Activated CD4-positive, alpha-beta T cell treated with anti-CD3 and anti-CD28 coated beads, Interleukin-2, amount 10 ng/mL, durations not matched to agents 24 days and 14 days (primary cell): ENCODE measurements at places on chromosomes 12 and 14. TPM values are rescaled to one million over a fixed set of nuclear protein-coding genes. Genes with fewer than 3 reads are reported as not detected.
A peak's percentile ranks its signal among the peaks of the same experiment; 100 is the strongest.

DNA sequence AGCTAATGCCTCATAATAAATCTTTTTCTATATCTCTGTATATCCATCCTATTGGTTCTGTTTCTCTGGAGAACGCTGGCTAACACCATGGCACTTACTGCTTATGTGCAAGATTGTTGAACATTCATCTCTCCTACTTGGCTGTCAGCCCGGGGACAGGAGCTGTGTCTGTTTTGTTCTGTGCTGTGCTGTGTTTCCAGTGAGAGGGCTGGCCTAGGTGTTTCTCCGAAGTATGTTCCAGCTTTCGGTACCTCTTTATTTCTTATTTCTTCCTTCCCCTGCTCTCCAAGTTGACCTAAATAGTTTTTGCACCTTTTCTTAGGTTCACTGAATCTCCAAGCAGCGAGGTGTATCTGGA is 18.8 kb upstream of the NR4A1 start:
- H3K4me3 ChIP-seq: peak overlapping the region; percentile 81
- H3K27ac ChIP-seq: peak overlapping the region; percentile 70
- no peaks in the 10 kb centered on the region for H3K36me3 ChIP-seq
- H3K4me1 ChIP-seq: peaks cover 35% of the 10 kb centered on the region

GRCh38 chr14:36656687-36657398 is 4.8 kb upstream of the PAX9 start:
- H3K4me3 ChIP-seq: no peak overlapping the region
- H3K4me1 ChIP-seq: peaks cover 7% of the 10 kb centered on the region
- H3K27me3 ChIP-seq: peaks cover 88% of the 10 kb centered on the region
- peak; percentile 57 for DNase-seq
- H3K27ac ChIP-seq: peak overlapping the region; percentile 67
- peaks cover 6% of the 10 kb centered on the region for H3K36me3 ChIP-seq

Gene GPD1
- total RNA-seq: 0.62 and 0.91 TPM in 2 replicates

Gene PLD4
- total RNA-seq: 0.07 and 0.21 TPM in 2 replicates

Gene FAM181A
- not detected in 2 replicates for total RNA-seq

DNA sequence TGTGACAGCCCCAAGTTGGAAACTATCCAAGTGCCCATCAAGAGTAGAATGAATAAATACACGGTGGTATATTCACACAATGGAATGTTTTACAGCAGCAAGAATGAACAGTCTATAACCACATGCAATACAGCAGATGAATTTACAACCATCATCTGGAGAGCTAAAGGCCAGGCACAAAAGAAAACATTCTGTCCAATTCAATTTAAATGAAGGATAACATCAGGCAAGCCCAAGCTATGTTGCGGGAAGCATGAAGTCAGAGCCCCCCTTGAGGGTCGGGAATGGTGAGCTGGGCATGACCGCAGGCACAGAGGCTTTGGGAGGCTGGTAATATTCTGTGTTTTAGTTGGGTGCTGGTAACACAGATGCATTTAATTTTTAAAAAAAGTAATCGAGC is 76.0 kb downstream of the SYNE3 start:
- H3K27me3 ChIP-seq: no peaks in the 10 kb centered on the region
- H3K27ac ChIP-seq: no peak overlapping the region
- H3K4me3 ChIP-seq: no peak overlapping the region
- peaks cover 61% of the 10 kb centered on the region for H3K36me3 ChIP-seq
- H3K4me1 ChIP-seq: peaks cover 3% of the 10 kb centered on the region

Gene ETFBKMT
- total RNA-seq: 0.52 and 0.84 TPM in 2 replicates

GRCh38 chr12:42819846-42820245 is 230.3 kb upstream of the PRICKLE1 start:
- no peak overlapping the region for H3K27ac ChIP-seq
- H3K4me1 ChIP-seq: no peaks in the 10 kb centered on the region
- no peak overlapping the region for H3K4me3 ChIP-seq
- DNase-seq: no peak

DNA sequence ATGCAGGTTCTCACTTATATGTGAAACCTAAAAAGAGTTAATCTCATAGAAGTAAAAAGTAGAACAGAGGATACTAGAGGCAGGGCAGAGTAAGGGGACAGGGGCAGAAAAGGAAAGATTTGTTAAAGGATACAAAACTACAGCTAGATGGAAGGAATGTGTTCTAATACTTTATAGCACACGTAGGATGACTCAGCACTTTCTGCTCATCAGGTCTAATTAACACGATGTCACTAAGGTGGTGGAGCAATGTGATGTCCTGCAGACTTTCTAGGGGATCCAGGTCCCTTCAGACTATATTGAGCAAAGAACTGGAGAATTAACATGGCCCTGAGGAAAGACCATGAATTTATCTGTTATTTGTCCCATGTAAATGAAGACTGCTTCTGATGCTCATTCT is 80.8 kb upstream of the CMKLR1 start:
- H3K36me3 ChIP-seq: no peaks in the 10 kb centered on the region
- no peak overlapping the region for H3K27ac ChIP-seq
- no peak for DNase-seq
- no peak overlapping the region for H3K4me3 ChIP-seq

- no peaks in the 10 kb centered on the region for H3K4me1 ChIP-seq
- H3K4me3 ChIP-seq: no peak overlapping the region
- no peaks in the 10 kb centered on the region for H3K27me3 ChIP-seq
- no peak overlapping the region for H3K27ac ChIP-seq
- H3K36me3 ChIP-seq: no peaks in the 10 kb centered on the region
Observed at GRCh38 chr14:31770271-31770670, 209.1 kb downstream of the NUBPL start.

DNA sequence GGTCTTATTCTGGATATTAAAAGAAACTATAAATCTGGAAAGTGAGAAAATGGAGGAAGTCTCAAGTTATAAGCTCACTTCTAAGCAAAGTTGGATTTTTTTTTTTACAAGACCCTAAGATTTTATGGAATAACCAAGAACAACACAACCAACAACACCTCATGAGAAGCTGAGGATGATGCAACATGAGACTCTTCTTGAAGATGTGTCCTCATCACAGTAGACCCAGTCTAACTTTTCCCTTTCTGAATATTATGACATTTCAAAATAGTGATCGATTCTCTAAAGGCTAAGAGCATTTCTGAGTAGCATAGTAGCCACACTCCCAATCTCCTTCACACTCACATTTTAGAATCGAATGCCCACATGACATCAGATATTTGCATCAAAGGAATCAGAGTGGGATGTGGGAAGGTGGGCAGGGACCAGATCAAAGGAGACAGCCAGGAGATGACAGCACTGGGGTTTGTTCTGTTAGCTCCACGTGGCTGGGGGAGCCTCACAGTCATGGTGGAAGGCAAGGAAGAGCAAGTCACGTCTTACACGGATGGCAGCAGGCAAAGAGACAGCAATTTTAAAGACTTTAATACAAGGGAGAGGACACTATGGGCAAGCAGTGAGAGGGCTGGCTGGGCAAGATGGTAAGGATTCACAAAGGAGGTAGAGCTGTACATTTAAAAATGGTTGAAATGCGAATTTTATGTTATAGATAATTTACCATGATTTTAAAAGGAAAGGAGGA is 90.7 kb upstream of the MYL2 start:
- no peak overlapping the region for H3K27ac ChIP-seq
- H3K36me3 ChIP-seq: no peaks in the 10 kb centered on the region
- H3K27me3 ChIP-seq: peaks cover 4% of the 10 kb centered on the region
- H3K4me3 ChIP-seq: no peak overlapping the region
- no peaks in the 10 kb centered on the region for H3K4me1 ChIP-seq

Gene NR4A1
- 55.0 and 57.7 TPM in 2 replicates for total RNA-seq

Gene NFATC4
- total RNA-seq: not detected in 2 replicates

DNA sequence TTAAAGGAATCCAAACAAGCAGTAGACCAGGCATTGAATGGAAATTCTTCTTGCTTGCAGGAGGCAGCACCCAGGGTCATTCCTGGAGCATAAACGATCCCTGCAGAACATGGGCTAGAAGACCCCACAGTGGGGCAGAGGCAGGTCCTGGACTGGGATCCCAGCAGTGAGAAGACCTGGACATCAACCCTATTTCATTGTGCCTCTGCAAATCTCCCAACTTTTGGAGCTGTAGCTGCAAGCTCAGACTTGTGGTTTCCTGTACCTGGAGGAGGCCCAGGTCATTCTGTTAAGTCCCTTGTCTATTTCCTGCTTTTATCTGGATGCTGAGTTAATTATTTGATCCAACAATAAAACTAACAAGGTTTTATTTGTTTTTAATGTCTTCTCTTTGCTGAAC is 61.7 kb downstream of the CALM1 start:
- no peaks in the 10 kb centered on the region for H3K27me3 ChIP-seq
- no peak overlapping the region for H3K4me3 ChIP-seq
- DNase-seq: no peak
- H3K4me1 ChIP-seq: no peaks in the 10 kb centered on the region
- no peak overlapping the region for H3K27ac ChIP-seq
- H3K36me3 ChIP-seq: no peaks in the 10 kb centered on the region

GRCh38 chr12:92218394-92219077 is 72.9 kb upstream of the BTG1 start:
- H3K4me3 ChIP-seq: peak overlapping the region; percentile 6
- peak overlapping the region; percentile 58 for H3K27ac ChIP-seq
- no peak for DNase-seq

DNA sequence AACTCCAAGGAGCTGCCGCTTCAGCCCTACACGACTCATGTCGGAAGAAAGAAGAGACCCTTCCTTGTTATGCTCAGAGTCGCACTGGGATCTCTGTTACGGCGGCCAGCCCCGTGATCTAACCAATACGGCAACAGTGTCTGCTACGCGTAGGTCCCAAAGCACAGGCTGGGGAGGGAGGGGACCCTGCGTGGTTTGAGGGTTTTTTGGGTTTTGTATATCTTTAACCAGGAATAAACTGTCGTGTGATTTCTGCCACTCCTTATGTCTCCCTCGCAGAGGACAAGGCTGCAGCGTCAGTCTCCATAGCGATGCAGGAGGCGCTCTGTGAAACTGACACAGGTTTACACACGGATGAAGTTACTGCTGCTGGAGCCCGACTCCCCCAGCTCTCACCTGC is 60.0 kb upstream of the DIO3 start:
- no peaks in the 10 kb centered on the region for H3K27me3 ChIP-seq
- no peak overlapping the region for H3K27ac ChIP-seq
- no peak for DNase-seq
- H3K4me3 ChIP-seq: no peak overlapping the region
- no peaks in the 10 kb centered on the region for H3K36me3 ChIP-seq

Gene PLEKHA5
- 2.3 and 2.5 TPM in 2 replicates for total RNA-seq

GRCh38 chr14:93970965-93971634 is 5.3 kb downstream of the ASB2 start:
- H3K4me3 ChIP-seq: peak overlapping the region; percentile 83
- H3K4me1 ChIP-seq: peaks cover 70% of the 10 kb centered on the region
- H3K27me3 ChIP-seq: no peaks in the 10 kb centered on the region
- DNase-seq: peak; percentile 93

DNA sequence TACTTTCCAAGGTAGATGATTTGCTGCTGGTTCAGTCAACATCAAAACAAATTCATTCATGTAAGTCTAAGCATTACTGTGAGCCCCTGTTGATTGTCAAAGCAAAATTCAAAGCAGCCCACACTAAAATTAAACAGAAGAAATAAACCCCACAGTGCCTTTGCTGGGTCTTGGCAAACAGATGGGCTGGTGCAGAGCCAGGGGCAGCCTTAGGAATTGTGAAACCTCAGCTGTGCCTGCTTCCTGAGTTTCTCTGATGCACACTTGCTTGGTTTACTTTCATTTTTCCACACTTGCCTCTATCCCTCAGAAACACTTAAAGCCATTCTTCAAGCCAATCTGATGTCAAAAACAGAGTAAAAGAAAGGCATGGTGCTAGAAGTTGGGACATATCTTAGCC is 6.6 kb upstream of the PLEKHG7 start:
- H3K4me3 ChIP-seq: no peak overlapping the region
- H3K27ac ChIP-seq: no peak overlapping the region
- H3K4me1 ChIP-seq: no peaks in the 10 kb centered on the region

GRCh38 chr14:104794631-104794992 is 936 bp downstream of the AKT1 start:
- H3K27ac ChIP-seq: peak overlapping the region; percentile 70
- H3K4me3 ChIP-seq: peak overlapping the region; percentile 88
- peaks cover 21% of the 10 kb centered on the region for H3K36me3 ChIP-seq

DNA sequence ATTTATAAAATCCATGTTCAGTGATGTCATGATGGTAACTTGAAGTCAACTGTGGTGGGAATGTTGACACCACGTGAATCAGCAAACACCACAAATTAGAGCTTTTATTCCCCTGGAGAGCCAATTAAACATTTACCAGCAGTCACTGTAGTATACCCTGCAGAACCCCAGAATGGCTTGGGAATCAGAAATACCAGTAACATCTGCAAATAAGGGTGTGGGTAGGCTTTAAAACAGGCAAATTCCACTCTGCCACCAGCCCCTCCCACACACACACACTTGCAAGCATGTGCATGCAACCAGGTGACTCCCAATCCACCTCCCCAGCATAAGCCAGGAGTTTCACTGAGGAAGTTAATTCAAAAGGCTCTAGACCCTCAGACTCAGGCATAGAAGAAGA is 63.6 kb upstream of the TMEM263 start:
- H3K27me3 ChIP-seq: no peaks in the 10 kb centered on the region
- H3K4me3 ChIP-seq: no peak overlapping the region
- DNase-seq: no peak

GRCh38 chr12:8816448-8817050 is 5.9 kb upstream of the A2ML1 start:
- no peak overlapping the region for H3K27ac ChIP-seq
- no peaks in the 10 kb centered on the region for H3K27me3 ChIP-seq
- H3K4me3 ChIP-seq: no peak overlapping the region
- no peaks in the 10 kb centered on the region for H3K36me3 ChIP-seq
- no peak for DNase-seq

Gene RFLNA
- total RNA-seq: not detected in 2 replicates

DNA sequence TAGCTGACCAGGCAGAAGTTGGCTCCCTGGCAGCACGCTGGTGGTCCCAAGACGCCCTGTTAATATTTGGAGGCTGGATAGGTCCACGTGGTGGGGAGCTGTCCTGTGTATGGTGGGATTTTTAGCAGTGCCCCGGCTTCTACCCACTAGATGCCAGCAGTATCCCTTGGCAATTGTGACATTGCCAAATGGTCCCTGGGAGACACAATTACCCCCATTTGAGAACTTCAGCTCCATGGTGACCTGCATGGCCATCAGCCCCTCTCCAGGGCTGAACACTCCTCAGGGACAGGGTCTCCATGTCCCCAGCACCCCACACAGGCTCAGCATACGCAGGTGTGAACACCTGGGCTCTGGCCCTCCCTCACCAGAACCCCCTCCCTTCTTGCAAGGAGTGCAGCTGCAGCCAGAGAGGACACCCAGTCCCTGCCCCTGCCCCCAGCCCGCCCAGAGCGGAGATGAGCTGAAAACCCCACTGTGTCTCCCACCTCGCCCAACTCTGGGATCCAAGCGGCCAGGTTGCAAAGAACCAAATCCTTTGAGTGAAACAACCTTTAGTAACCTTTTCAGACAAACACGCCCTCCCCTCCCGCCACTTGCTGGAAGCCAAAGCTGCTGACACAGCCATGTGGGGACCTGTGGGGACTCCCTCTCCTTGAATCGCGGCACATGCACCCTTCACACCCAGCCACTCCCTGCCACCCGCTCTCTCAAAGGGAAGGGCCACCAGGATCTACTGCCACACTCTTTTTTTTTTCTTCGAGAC is 120.4 kb downstream of the CALM1 start:
- H3K27ac ChIP-seq: no peak overlapping the region
- no peaks in the 10 kb centered on the region for H3K27me3 ChIP-seq
- DNase-seq: no peak
- H3K4me1 ChIP-seq: no peaks in the 10 kb centered on the region
- H3K36me3 ChIP-seq: no peaks in the 10 kb centered on the region

GRCh38 chr14:70753518-70753953 is 55.8 kb downstream of the MAP3K9 start:
- no peak overlapping the region for H3K27ac ChIP-seq
- H3K27me3 ChIP-seq: no peaks in the 10 kb centered on the region
- no peak for DNase-seq
